ENCODE measurements at places on chromosomes 11 and 22. TPM values are rescaled to one million over a fixed set of nuclear protein-coding genes. Genes with fewer than 3 reads are reported as not detected.

The GLYATL1 gene
- not detected for total RNA-seq

The SMIM35 gene
- not detected for total RNA-seq

DNA sequence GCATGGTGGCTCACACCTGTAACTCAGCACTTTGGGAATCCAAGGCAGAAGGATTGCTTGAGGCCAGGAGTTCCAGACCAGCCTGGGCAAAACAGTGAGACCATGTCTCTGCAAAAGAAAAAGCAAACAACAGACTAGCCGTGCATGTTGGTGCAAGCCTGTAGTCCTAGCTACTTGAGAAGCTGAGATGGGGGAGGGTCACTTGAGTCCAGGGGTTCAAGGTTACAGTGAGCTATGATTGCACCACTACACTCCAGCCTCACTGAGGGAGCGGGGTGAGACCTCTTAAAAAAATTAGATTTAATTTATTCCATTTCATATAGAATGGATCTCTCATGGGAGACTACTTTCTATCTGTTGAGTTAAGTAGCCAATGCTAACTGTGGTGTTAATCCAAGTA, 50.4 kb downstream of the DDX10 start:
- H3K36me3 ChIP-seq, result peaks cover 9% of the 10 kb centered on the region
- no peaks in the 10 kb centered on the region for H3K27me3 ChIP-seq
- no peaks in the 10 kb centered on the region for H3K4me1 ChIP-seq
- no peak for DNase-seq
- H3K27ac ChIP-seq, result no peak overlapping the region

- DNase-seq, result peak; percentile 38
- no peak overlapping the region for H3K4me3 ChIP-seq
- H3K36me3 ChIP-seq, result no peaks in the 10 kb centered on the region
- no peak overlapping the region for H3K27ac ChIP-seq
- no peaks in the 10 kb centered on the region for H3K4me1 ChIP-seq
Measured at GRCh38 chr11:62054484-62055121, 69.2 kb upstream of the INCENP start.
